ENCODE measurements at places on chromosomes 2 and 18.

GRCh38 chr2:203484266-203485112, 50.6 kb downstream of the RAPH1 start:
- DNase-seq, result no peak

DNA sequence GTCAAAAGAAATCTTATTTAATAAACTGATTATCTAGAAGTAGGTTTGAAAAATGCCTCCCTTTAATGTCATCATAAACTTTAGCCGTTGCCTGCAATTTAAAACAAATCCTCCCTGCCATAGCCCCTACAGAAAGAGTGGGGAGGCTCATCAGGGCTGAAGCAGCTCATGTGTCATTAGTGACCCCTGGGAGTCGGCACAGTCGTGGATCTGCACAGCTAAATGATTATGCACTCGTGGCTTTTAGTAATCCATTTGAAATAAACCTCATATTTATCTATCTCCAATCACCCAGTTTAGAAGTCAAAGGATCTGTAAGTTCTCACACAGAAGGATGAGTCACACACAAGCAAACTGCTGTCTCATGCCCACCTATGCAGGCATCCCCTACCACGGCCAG, 277.3 kb downstream of the SS18 start:
- no peak for DNase-seq

GRCh38 chr2:116094196-116094595, 1651.8 kb downstream of the DPP10 start:
- DNase-seq, result no peak

DNA sequence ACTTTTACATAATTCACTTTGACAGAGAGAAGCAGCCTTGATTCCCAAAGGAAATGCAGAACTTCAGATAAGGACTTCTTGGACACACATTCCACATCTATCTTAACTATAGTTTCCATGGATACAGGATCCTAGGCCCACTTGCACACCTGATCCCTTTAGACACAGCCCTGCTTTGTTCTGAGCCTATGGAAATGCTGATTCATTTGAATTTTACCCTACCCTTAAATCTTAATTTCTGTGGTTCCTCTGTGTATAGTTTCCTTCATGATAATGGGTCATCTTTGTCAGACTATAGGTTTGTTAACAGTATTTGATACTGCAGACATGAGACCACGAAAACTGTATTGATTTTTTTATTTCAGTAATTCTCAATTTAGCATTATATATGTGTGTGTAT, 77.4 kb downstream of the ACTR3 start:
- DNase-seq, result no peak

GRCh38 chr2:164009756-164010337, 274.0 kb upstream of the FIGN start:
- no peak for DNase-seq

- no peak for DNase-seq
These were observed 57.9 kb upstream of the SPHKAP start for GRCh38 chr2:228239207-228239906.

- DNase-seq, result no peak
These were observed 134.7 kb upstream of the MGAT5 start for GRCh38 chr2:134119117-134119712.

GRCh38 chr2:6831229-6831628, 34.5 kb downstream of the CMPK2 start:
- DNase-seq, result no peak

- DNase-seq, result no peak
These were observed 90.6 kb downstream of the APOB start for GRCh38 chr2:20953146-20953824.

DNA sequence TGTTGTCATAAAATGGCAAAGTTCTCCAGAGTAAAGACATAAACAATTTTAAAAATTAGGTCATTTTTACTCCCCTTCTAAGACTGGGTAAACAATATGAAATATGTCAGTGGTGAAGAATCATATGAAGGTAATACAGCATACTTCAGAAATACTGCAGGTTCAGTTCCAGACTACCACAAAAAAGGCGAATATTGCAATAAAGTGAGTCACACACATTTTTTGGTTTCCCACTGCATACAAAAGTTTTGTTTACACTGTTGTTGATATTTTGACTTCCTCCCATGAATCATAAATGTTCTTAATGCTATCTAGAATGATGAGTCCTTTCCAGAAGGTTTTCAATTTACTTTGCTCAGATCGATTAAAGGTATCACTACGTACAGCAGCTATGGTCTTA, 73.5 kb downstream of the SMC6 start:
- no peak for DNase-seq

DNA sequence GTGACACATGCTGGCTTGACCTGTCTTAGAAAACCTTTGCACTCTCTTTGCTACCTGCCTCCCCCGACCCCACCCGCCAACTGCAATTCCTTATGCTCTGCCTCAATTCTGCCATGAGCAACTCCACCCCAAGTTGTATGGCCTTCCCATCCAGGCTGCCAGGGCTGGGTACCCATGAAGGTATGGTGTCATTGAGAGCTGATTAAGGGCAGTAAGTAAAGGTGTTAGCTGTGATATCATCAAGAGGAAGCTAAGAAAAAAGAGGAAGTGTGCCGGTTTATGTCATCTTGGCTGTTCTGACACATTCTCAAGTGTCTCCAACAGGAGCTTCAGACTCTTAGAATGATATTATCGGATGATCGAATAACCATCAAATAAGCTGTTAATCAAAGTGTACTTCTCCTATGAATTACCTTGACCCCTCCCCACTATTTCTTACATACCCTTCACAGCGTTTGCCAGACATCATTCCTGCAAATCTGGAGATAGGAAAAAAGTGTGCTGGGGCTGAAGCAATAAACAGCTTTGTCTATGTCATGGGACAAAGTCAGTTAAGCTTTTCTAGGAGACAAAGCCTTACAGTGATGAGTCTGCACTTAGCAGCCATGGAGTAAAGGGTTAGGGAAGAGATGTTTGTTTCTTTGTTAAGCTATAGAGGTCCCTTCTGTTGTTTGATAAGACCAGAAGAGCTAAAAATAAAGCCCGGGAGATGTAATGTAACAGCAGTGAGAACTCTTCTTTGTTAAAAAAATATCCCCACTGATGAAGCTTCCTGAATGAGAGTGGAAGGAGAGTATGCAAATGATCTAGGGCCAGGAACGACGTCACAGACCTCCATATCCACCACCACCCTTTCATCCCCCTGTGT, 40.4 kb upstream of the SMAD2 start:
- DNase-seq, result no peak

DNA sequence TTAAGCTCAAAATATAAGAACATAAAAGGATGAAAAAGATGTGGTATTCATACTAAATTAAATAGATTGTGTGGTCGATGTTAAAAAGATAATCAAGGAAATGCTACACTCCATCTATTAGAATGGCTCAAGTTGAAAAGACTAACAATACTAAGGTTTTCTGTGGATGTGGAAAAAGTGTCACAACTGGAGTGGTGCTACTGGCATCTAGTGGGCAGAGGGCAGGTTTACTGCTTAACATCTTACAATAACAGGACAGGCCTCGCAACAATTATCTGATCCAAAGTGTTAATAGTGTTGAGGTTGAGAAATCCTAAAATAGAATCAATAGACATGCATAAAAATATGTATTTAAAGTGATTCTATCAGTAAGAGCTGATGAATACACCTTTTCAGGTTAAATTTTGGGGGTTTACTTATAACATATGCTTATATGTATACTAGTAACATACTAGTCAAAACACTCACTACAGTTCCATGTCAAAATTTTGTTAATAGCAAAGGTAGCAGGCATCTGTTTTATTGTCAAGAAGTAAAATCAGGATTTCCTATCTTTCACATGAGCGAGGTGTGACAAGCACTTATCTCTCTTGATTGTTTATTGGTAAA, 91.5 kb upstream of the TMEFF2 start:
- DNase-seq, result no peak

GRCh38 chr2:10221443-10221842, 81.3 kb upstream of the HPCAL1 start:
- no peak for DNase-seq

GRCh38 chr18:42635378-42636048, 480.0 kb downstream of the RIT2 start:
- no peak for DNase-seq

GRCh38 chr18:22865354-22866116, 67.6 kb upstream of the RBBP8 start:
- no peak for DNase-seq

DNA sequence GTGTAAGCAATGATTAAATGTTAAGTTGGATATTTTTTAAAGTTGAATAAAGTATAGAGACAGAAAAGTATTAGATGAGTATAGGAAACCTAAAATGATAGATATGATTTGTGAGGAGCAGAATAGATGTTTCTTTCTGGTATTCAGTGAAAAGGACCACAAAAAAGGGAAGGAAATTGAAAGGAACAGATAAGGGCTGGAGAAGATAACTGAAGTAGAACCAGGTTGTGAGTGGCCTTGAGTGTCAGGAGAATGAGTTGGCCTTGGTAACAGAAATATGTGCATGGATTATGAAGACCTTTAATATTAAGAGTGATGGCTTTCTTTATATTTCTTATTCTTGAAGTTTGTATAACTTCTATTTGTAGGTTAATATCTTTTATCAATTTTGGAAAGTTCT, 543.5 kb downstream of the METTL4 start:
- DNase-seq, result no peak

GRCh38 chr2:155393406-155393805, 694.9 kb downstream of the KCNJ3 start:
- no peak for DNase-seq

DNA sequence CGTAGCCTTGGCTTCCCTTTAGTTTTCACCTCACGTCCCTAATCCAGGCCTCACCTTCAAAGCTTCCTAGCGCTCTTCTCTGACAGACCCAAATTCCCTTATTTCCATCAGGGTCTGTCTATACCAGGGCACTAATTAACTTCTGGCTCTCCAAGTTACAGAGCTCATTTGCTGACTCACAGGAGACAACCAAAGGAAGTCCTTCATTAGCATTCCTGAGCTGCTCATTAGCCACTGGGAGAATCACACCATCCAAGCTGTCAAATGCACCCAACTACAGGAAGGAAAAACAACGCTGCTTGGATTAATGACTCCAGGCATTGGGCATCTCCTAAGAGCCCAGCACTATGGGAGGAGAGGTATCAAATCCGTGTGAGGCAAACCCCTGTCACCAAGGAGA, 109.8 kb upstream of the ALK start:
- no peak for DNase-seq

GRCh38 chr2:60555783-60556139, 2.3 kb upstream of the BCL11A start:
- no peak for DNase-seq

DNA sequence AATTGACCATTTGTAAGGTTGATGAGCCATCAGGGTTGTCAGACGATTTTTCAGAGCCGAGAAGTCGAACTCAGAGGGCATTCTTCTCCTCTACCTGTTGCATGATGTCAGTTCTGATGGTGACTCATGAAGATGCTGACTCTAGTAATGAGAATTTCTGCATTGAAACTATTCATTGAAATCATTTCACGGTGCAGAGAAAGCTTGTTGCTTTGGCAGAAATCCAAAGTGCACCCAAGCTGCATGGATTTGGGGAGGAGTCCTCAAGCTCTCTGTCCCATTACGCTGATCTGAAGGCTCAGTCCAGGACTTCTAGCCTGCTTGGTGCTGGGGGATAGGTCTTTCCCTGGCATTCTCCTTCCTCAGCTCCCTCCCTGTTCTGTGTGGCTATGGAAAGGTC, 125.7 kb upstream of the PXDN start:
- DNase-seq, result no peak

- DNase-seq, result no peak
These were observed 306.2 kb upstream of the CXCR4 start for GRCh38 chr2:136424112-136424511.

- no peak for DNase-seq
These were observed 9.5 kb downstream of the MAPRE2 start for GRCh38 chr18:35050705-35051195.

GRCh38 chr18:59681521-59682004, 15.7 kb downstream of the CCBE1 start:
- DNase-seq, result no peak

- no peak for DNase-seq
These were observed 36.3 kb downstream of the ZNF516 start for GRCh38 chr18:76458522-76459311.

DNA sequence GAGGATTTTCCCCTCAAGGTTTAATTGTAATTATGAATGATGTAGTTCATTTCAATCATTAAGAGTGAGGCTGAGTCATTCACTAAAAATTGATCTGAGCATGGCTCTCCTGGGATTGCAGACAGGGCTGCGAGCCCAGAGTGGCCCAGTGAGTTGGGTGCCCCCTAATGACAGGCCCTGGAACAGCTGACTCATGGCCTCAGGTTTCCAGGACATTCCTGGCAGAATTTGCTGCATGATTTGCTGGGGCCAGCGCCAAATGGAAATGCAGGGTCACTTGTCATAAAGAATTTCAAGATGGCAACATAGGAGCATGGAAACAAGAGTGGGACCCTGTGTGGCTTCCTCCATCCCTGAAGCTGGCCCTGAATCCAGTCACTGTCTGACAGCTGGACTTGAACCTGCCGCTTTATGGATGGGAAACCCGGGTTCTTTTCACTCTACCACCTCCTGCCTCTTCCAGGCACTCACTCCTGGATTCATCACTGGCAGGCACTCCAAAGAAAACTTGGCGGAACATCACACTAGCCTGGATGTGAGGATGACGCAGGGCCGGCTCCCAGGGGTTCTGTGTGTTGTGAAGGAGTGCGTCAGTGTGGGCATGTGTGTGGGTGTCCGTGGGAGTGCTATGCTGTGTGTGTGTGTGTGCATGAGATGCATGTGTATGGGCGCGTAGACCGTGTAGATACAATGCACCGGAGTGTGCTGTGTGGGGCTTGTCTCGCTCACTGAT, 15.2 kb downstream of the OTOF start:
- DNase-seq, result no peak

DNA sequence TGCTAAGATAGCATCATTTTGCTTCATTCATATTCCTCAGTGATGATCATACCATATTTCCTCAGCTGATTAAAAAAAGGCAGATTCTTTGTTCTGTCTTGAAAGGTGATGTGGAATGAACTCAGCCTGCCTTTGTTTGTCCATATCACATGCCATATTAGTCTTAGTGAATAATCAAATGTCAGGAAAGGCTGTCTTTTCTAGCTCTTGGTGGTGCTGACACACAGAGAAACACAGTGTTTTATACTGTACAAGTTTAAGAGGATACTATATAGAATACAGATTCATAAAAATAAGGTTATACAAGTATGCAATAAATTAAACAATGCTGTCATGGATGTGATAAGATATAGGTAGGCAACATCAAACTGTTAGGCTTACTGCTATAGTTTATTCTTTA, 97.1 kb upstream of the FAM98A start:
- DNase-seq, result no peak
